ENCODE measurements at places on chromosomes 7 and 10.

DNA sequence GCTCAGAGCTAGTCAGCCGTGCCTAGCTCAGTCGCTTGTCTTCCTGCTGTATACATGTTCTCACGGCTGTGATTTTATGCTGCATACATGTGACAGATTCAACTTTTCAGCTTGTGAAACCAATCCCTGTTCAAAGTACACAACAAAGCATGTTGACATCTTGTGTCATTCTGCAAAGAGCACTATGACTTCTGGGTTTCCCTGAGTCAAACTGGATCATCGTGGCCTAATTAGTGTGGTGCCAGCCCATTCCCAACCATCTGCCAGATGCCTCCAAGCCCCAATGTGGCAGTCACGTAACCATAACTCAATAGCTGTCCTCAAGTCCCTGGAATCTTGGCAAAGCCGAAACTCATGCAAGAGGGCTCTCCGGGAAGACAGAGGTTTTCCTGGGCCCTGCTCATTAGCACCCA lies 144.8 kb downstream of the MYOF start:
- no peak for DNase-seq

- no peak for DNase-seq
Measured at GRCh38 chr10:88138319-88138848, 275.0 kb downstream of the PTEN start.

GRCh38 chr7:30062587-30062986 lies 34.4 kb downstream of the PLEKHA8 start:
- no peak for DNase-seq

DNA sequence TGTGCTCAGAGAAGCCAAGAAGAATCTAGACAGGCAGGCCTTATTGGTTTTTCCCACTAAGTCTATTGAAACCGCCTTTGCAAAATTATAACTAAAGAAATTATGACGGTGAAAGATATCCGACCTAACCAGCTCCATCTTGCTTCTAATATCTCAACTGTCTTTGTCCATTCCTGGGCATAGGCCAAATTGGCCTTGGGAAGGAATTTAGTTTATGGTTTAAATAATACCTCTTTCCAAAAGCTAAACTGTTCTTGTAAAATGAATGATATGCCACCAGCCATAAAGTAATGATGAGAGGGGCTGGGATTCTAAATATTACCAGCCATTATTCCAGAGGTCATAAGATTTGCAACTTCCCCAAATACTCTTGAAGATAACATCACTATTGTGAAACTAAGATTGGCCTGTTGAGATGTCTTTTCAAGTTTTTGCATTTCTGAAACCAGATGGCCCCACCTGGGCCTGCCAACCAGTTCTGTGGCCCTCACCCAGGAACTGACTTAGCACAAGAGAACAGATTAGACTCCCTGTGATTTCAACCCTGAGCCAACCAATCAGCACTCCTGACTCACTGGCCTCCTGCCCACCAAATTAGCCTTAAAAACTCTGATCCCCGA lies 41.2 kb upstream of the SLC35G1 start:
- no peak for DNase-seq

- no peak for DNase-seq
Measured at GRCh38 chr7:19284596-19285300, 139.5 kb upstream of the FERD3L start.

GRCh38 chr7:99553039-99553438 lies 1.1 kb upstream of the FAM200A start:
- DNase-seq, result no peak

GRCh38 chr10:88092973-88093372 lies 229.5 kb downstream of the PTEN start:
- no peak for DNase-seq

DNA sequence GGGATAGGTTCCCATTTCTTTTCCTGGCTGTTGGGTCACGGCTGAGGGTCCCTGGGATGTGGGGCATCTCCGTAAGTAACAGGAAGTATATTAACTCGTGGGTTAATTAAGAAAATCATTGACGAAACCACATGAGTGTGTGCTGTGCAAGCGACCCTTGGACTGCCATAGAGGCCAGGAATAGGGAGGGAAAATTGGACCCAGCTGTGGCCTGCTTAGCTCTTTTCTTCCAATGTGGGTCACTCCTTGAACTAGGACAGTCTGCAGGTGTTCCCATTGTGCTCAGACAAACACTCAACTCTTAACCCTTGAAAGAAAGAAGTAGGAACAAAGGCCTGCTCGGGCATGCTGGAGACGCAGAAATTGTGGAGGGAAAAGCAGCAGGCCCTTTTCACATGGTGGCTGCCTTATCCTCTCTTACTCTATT lies 25.6 kb upstream of the PLEKHA1 start:
- DNase-seq, result no peak

- DNase-seq, result no peak
Measured at GRCh38 chr10:17241611-17242333, 13.7 kb downstream of the VIM start.

GRCh38 chr10:126569513-126570244 lies 100.8 kb downstream of the C10orf90 start:
- no peak for DNase-seq

- no peak for DNase-seq
Measured at GRCh38 chr10:89427629-89428028, 13.3 kb downstream of the IFIT5 start.

DNA sequence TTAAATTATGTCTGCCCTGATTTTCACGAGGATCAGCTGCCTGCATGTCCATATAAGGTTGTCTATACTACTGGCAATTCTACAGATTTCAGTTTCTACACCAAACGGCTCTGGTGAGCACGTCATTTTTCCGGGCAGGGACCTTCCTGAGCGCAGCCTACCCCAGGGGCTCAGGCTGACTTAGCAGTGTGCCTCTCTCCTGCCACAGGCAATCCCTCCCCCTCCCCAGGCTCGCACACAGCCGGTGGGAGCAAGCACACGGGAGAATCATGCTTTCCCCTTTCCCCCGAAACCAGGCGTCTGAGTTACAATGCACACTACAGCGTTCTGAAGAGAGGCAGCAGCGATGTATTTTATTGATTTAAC lies 1.7 kb downstream of the KLF6 start:
- DNase-seq, result peak; percentile 72

DNA sequence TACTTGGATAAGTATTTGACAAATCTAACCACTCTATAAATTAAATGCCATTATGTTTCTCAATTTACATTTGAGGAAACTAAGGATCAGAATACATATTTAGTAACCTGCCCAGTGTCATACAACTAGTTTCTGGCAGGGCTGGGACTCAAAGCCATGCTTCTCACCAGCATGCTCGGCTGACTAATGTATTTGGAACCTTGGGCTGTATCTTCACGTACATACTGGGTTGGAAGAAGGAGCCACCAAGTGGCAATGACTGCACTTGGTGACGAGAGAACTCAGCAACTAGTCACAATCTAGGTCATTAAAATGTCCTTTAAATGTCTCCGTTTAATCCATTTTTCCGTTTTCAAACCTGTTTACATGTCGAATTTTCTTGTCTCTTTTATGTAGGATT lies 42.9 kb downstream of the CHRM2 start:
- DNase-seq, result peak; percentile 75

- no peak for DNase-seq
Measured at GRCh38 chr10:59894114-59894513, 12.2 kb downstream of the CCDC6 start.

DNA sequence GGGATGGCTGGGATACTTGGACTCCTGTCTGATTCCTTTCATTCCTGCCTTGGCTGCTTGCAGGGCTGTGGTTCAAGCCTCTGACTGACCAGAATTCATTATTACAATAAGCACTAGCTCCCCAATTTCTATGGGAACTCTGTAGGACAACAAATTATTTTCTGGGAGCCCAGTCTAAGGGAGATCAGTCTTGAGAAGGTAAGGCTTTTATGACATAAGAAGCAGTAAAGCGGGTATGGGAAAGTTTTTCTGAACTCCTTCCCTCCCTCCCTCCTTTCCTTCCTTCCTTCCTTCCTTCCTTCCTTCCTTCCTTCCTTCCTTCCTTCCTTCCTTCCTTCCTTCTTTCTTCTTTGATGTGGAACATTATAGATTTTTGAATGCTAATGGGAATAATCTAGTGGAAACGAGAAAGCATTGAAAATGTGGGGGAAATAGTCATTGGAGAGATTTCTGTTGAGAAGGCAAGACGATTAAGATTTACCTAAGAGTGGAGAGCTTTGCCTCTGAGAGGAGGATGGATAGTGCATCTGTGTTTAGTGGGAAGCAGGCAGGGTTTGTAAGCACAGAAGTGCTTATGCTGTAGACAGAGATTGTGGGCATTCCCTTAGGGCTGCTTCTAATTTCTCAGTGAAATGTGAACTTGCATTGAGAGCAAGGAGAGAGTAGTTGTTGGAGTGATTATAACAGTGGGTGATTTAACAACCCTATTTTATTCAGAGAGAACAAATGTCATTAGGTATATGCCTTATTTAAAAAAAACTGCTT lies 201.5 kb downstream of the DNAJB9 start:
- DNase-seq, result no peak

DNA sequence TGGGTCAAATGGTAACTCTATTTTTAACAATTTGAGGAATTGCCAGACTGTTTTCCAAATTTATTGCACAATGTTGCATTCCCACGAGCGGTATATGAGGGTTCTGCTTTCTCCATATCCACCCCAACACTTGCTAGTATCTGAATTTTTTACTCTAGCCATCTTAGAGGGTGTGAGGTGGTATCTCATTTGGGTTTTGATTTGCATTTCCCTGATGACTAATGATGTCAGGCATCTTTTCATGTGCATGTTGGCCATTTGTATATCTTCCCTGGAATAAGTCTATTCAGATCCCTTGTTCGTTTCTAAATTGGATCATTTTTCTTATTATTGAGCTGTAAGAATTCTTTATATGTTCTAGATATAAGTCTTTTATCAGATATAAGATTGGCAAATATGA lies 97.7 kb downstream of the TPK1 start:
- DNase-seq, result no peak

GRCh38 chr7:30705596-30705995 lies 23.3 kb upstream of the CRHR2 start:
- DNase-seq, result no peak

DNA sequence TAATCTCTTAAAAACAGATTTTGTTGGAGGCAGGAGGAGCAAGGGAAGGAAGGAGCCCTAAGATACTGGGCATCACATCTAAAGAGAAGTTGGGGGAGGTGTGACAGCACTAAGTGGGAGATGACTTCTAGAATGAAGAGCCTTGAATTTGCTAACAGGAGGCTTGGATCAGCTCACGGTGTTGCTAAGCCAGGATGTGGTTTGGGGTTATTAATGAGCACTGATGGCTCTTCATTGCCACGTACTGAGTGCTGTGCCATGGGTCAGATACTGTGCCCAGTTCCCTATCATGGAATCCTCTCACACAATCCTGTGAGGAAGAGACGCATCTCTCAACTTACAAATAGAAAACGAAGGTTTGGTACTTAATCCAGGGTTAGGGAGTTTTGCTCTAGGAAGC lies 78.5 kb downstream of the C7orf25 start:
- DNase-seq, result no peak

Measured in islet precursor cell (in vitro differentiated cells).